ENCODE measurements at places on chromosomes 16 and 17.

GRCh38 chr17:18017958-18018357 lies 21.0 kb downstream of the ATPAF2 start:
- DNase-seq: no peak

DNA sequence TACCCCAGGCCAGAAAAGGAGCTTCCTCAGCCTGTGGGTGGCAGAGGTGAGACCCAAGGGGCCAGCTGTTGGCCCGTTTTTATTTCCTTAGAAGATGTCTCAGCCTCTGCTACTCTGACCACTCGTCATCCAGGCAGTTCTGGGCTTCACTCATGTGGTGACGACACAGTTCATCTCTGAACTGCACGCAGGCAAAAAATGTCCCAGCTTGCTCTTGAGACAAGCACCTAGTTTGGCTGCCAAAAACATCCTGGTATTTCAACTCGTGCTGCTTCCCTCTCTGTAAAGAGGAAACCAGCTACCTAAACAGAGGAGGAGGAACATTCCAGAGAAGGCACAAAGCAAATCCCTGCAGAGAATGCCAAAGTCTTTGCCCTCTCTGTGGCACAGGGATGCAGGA lies 125.7 kb downstream of the XYLT1 start:
- no peak for DNase-seq

DNA sequence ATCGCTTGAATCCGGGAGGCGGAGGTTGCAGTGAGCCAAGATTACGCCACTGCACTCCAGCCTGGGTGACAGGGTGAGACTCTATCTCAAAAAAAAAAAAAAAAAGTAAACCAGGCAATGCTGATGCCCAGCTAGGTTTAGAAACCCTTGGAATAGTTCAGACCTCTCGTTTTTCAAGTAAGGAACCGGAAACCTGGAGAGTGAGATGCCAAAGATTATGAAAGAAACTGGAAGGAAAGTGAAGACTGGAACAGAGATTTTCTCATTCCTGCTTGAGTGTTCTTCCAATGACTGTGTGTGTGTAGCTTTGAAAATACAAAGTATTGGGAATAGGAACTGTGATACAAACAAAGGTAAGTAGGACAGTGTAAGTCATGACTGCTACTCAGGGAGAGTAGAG lies 35.7 kb downstream of the MYH3 start:
- no peak for DNase-seq

GRCh38 chr17:37068266-37068665 lies 119.5 kb downstream of the AATF start:
- DNase-seq: no peak

GRCh38 chr16:2229632-2230250 lies 6.3 kb downstream of the E4F1 start:
- DNase-seq: no peak

Data from COLO829 (cell line).